ENCODE measurements at places on chromosomes 2 and 18. TPM values are rescaled to one million over a fixed set of nuclear protein-coding genes. Genes with fewer than 3 reads are reported as not detected.

GRCh38 chr2:230668939-230669303 lies 43.7 kb upstream of the CAB39 start:
- no peaks in the 10 kb centered on the region for H3K27me3 ChIP-seq
- no peaks in the 10 kb centered on the region for H3K36me3 ChIP-seq
- H3K4me3 ChIP-seq: no peak overlapping the region

- no peak for DNase-seq
- H3K4me3 ChIP-seq: no peak overlapping the region
- H3K27ac ChIP-seq: no peak overlapping the region
- no peaks in the 10 kb centered on the region for H3K27me3 ChIP-seq
These were observed 113.9 kb downstream of the CCDC85A start for GRCh38 chr2:56297671-56298070.

GRCh38 chr2:48885841-48886240 lies 130.3 kb upstream of the LHCGR start:
- no peak overlapping the region for H3K4me3 ChIP-seq
- no peak overlapping the region for H3K27ac ChIP-seq
- no peaks in the 10 kb centered on the region for H3K36me3 ChIP-seq

GRCh38 chr2:230330725-230331124 lies 3.7 kb downstream of the SP140L start:
- DNase-seq: no peak
- H3K27ac ChIP-seq: no peak overlapping the region
- H3K36me3 ChIP-seq: peaks cover 13% of the 10 kb centered on the region
- no peaks in the 10 kb centered on the region for H3K27me3 ChIP-seq

- no peak for DNase-seq
- no peak overlapping the region for H3K4me3 ChIP-seq
- H3K4me1 ChIP-seq: no peaks in the 10 kb centered on the region
- peaks cover 16% of the 10 kb centered on the region for H3K36me3 ChIP-seq
These were observed 8.5 kb upstream of the TBR1 start for GRCh38 chr2:161407597-161407996.

The ICA1L gene
- 36.7 TPM for total RNA-seq

The COBLL1 gene
- total RNA-seq: 109 TPM

DNA sequence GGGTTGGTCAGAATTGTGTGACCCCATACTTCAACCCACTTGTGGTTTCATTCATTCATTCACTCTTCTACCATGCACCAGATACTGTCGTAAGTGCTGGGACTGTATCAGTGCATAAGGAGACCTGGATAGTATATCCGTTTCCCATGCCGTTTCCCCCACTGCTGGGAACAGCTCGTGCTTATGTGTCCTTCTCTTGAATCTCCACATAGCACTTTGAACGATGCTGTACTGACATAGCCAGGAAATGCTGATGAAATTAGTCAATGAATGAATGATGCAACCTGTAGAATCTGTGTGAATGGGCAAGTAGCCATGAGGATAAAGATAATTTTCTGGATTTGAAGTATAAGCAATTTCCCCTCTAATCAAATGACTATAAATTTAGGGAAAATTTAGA lies 276.1 kb downstream of the BCL2 start:
- H3K36me3 ChIP-seq: no peaks in the 10 kb centered on the region
- no peaks in the 10 kb centered on the region for H3K4me1 ChIP-seq
- no peak overlapping the region for H3K4me3 ChIP-seq
- DNase-seq: no peak
- no peaks in the 10 kb centered on the region for H3K27me3 ChIP-seq
- no peak overlapping the region for H3K27ac ChIP-seq

- H3K27ac ChIP-seq: no peak overlapping the region
These were observed 61.6 kb upstream of the SLC38A11 start for GRCh38 chr2:165016772-165017411.

DNA sequence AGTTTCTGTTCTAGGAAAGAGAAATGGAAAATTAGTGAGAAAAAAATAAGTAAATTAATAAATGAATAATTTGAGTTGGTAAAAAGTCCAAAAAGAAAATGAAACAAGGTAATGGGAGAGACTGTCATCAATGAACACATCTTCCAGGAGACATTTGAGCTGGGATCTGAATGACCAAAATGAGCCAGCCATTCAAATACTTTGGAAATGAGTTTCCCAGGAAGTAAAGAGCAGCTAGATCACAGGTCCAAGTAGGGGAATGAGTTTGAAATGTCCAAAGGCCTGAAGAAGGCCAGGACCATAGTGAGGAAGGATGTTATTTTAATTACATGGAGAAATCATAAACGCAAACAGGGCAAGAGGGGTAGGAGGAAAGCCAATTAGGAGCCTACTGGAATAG lies 6.6 kb upstream of the DNAH7 start:
- H3K27ac ChIP-seq: no peak overlapping the region
- H3K36me3 ChIP-seq: no peaks in the 10 kb centered on the region
- H3K4me1 ChIP-seq: peaks cover 14% of the 10 kb centered on the region
- H3K4me3 ChIP-seq: no peak overlapping the region
- H3K27me3 ChIP-seq: no peaks in the 10 kb centered on the region
- DNase-seq: no peak

- H3K4me3 ChIP-seq: no peak overlapping the region
- no peaks in the 10 kb centered on the region for H3K36me3 ChIP-seq
- H3K27me3 ChIP-seq: no peaks in the 10 kb centered on the region
- no peak for DNase-seq
These were observed 29.0 kb upstream of the DARS1 start for GRCh38 chr2:136014411-136014810.

GRCh38 chr2:107132070-107132469 lies 246.1 kb upstream of the ST6GAL2 start:
- no peak overlapping the region for H3K4me3 ChIP-seq
- no peaks in the 10 kb centered on the region for H3K36me3 ChIP-seq
- no peaks in the 10 kb centered on the region for H3K4me1 ChIP-seq
- no peaks in the 10 kb centered on the region for H3K27me3 ChIP-seq
- DNase-seq: no peak

DNA sequence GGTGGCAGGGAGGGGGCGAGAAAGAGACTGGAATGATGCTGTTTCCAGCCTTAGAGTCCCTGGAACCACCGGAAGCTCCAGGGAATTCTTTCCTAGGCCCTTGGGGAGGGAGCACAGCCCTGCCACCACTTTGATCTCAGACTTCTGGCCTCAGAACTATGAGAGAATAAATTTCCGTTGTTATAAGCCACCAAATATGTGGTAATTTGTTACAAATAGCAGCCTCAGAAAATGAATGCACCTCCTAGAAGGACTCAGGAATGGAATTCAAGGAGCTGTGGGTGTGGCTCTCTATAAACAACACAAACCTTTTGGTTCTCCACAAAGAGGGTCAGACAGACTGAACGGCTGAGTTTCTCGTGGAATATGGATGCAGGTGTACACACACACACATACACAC lies 144.5 kb downstream of the ACKR3 start:
- no peak overlapping the region for H3K27ac ChIP-seq
- no peak overlapping the region for H3K4me3 ChIP-seq
- H3K36me3 ChIP-seq: no peaks in the 10 kb centered on the region
- H3K27me3 ChIP-seq: no peaks in the 10 kb centered on the region

- peaks cover 12% of the 10 kb centered on the region for H3K4me1 ChIP-seq
- H3K27me3 ChIP-seq: no peaks in the 10 kb centered on the region
- H3K4me3 ChIP-seq: no peak overlapping the region
- H3K27ac ChIP-seq: no peak overlapping the region
- DNase-seq: no peak
These were observed 190.5 kb upstream of the STON1 start for GRCh38 chr2:48339451-48339850.

DNA sequence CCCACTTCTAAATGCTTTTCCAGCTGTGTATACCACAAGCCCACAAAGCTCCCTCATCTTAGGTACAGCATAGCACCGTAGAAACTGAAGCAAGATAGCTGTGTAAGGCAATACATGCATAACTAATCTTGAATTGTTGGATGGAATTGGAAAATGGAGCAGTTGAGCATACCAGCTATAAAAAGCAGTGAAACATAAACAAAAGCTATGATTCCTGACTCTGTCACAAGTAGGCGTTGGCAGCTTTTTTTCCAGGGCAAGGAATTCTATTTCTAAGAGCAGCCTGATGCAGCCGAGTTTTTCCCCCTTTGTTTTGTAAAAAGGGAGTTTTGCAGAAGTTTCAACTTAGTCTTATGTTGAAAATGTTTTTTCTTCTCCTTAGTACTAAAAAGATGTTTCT lies 32.4 kb downstream of the MOGAT1 start:
- no peaks in the 10 kb centered on the region for H3K36me3 ChIP-seq
- H3K4me1 ChIP-seq: peaks cover 30% of the 10 kb centered on the region
- H3K27me3 ChIP-seq: no peaks in the 10 kb centered on the region
- H3K27ac ChIP-seq: peak overlapping the region; percentile 66

DNA sequence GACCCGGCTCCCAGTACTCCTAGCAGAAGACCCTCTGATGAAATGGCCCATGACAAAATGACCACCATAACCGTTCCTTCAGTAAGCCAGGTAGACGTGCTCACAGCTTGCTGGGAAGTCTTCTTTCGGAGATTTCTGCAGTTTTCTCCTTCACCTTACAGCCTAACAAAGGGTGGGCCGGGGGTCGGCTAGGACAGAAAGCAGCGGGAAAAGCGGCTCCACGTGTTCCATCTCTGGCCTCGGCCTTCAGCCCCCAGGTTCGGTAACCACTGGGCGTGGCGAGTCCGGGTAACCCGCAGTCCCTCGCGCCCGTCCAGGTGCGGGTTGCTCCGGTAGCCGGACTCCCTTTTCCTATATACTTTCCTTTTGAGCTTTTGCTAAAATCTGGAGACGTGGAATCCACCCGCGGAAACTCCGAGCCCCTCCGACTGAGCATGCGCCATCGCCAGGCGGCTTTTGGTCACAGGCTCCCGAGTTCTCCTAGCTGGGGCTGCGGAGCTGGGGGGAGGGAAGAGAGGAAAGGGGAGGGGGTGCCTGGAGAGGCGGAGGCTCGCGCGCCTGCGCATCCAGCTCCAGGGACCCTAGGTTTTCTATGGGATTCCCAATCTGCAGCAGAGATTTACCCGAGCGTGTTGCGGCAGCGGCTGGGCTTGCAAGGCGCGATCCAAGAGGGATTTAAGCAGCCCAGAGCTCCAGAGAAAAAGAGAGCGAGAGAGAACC lies at the start of gene VSNL1:
Gene VSNL1, plus strand, starts transcription at position 604 of the 720 bp plus-strand sequence. CDS start 51,379 bp downstream, outside the sequence.
- H3K27ac ChIP-seq: peak within 1 kb of the TSS; percentile 83
- H3K4me1 ChIP-seq: peaks cover 41% of the 10 kb centered on the region
- peak within 1 kb of the TSS; percentile 59 for H3K4me3 ChIP-seq
- H3K27me3 ChIP-seq: peaks cover 55% of the 10 kb centered on the region
- DNase-seq: peak; percentile 97

The ALLC gene
- total RNA-seq: not detected

GRCh38 chr2:113216891-113217454 lies 43.2 kb downstream of the PSD4 start:
- H3K27me3 ChIP-seq: no peaks in the 10 kb centered on the region
- DNase-seq: no peak
- H3K27ac ChIP-seq: peak overlapping the region; percentile 91
- no peak overlapping the region for H3K4me3 ChIP-seq

The LBX2 gene
- not detected for total RNA-seq

- H3K4me3 ChIP-seq: no peak overlapping the region
- no peaks in the 10 kb centered on the region for H3K27me3 ChIP-seq
- no peak for DNase-seq
- no peaks in the 10 kb centered on the region for H3K4me1 ChIP-seq
- H3K36me3 ChIP-seq: no peaks in the 10 kb centered on the region
These were observed 77.4 kb downstream of the SLC4A3 start for GRCh38 chr2:219704878-219705277.

The VWA3B gene
- 134 TPM for total RNA-seq

- no peaks in the 10 kb centered on the region for H3K4me1 ChIP-seq
- DNase-seq: no peak
- H3K27ac ChIP-seq: no peak overlapping the region
- no peaks in the 10 kb centered on the region for H3K36me3 ChIP-seq
These were observed 30.0 kb upstream of the CFAP36 start for GRCh38 chr2:55489467-55490062.

The CAPN13 gene
- 93.3 TPM for total RNA-seq

DNA sequence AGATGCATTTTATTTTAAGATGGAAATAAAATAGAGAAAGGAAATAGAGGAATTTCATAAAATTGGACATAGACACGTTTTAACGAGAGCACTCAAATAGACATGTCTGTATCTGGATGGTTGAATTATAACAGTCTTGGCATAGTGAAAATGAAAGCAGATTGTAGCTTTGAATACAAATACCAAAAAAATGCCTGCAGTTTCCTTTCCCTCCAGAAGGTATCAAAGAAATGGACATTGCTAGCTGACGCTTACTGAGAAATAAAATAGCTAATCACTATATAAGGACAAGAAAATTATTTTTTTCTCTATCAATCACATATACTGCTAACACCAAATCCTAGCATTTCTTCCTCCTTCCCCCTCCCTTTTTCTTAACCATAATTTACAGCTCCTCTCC lies 11.4 kb upstream of the MAPRE2 start:
- no peak for DNase-seq
- H3K27ac ChIP-seq: peak overlapping the region; percentile 76
- H3K4me1 ChIP-seq: peaks cover 12% of the 10 kb centered on the region
- H3K4me3 ChIP-seq: peak overlapping the region; percentile 6

GRCh38 chr2:137566387-137566786 lies 397.9 kb upstream of the HNMT start:
- no peaks in the 10 kb centered on the region for H3K36me3 ChIP-seq
- no peak overlapping the region for H3K27ac ChIP-seq
- H3K27me3 ChIP-seq: no peaks in the 10 kb centered on the region
- no peaks in the 10 kb centered on the region for H3K4me1 ChIP-seq

DNA sequence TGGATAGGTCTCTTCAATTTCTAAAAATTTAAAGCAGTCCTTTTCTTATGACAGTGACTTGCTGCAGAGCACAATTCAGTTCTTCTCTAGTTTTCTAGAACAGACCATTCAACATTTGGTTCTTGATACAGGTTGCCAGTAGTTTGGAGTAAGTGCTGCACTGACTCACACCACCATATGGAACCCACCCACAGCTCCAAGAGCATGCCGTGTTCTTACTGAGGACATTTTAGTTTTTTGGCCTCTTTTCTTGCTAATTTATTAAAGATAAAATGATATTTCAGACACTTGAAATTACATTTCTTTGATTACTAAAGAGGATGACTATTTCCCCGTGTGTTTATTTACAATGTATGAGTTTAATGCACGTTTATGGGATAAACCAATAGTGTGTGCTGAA lies 120.0 kb downstream of the COL4A4 start:
- H3K4me3 ChIP-seq: no peak overlapping the region
- H3K27ac ChIP-seq: no peak overlapping the region
- DNase-seq: no peak
- H3K4me1 ChIP-seq: no peaks in the 10 kb centered on the region
- H3K27me3 ChIP-seq: no peaks in the 10 kb centered on the region
- no peaks in the 10 kb centered on the region for H3K36me3 ChIP-seq

- H3K4me3 ChIP-seq: no peak overlapping the region
- no peaks in the 10 kb centered on the region for H3K4me1 ChIP-seq
- peak; percentile 78 for DNase-seq
- H3K36me3 ChIP-seq: no peaks in the 10 kb centered on the region
- no peak overlapping the region for H3K27ac ChIP-seq
These were observed 167.3 kb downstream of the NYAP2 start for GRCh38 chr2:225566798-225567197.

The MAL gene
- 9.0 TPM for total RNA-seq

The HOXD12 gene
- total RNA-seq: not detected
